ENCODE measurements at places on chromosomes 16 and 17. TPM values are rescaled to one million over a fixed set of nuclear protein-coding genes. Genes with fewer than 3 reads are reported as not detected.

The TAC4 gene
- not detected for total RNA-seq

DNA sequence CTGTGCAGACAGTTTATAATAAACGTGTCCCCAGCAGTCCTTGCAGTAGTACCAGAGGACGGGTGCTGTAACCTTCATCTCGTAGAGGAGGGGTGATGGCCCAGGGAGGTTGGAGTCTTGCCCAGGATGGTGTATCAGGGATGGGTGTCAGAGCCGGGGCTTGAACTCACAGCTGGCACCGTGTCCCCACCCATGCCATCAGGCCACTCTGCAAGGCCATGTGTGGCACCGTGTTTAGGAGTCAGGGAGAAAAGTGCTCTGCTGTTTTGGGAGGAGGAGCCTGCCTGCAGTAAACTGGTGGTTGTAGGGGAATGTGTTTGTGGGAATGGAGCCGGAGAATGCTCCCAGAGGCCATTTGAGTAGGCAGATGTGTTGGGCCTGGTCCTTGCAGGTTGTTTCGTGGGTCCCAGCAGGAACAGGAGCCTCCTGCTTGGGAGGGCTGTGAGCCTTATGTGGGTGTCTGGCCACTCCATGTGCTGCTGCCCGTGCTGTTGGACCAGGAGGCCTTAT is 1.7 kb downstream of the ADORA2B start:
- peak; percentile 49 for DNase-seq

DNA sequence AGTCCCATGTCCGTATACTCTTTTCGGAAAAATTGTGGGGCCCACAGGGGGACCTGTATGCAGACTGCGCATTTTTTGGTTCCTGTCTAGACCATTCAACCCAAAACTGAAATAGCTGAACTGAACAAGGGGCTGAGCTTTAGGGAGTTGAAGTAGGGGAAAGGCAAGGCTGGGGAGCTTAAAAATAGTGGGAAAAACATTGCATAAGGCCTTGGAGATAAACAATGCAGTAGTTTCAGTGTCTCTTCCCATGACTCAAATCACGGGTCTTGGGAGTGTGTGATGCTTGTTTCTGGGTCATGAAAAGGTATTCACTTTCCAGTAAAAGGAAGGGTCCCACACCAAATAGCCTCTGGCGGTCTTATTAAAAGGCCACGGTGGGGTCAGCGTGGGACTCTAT is 402.8 kb upstream of the SALL1 start:
- DNase-seq = no peak

GRCh38 chr16:75621170-75621477 is 2.0 kb downstream of the ADAT1 start:
- peak; percentile 51 for DNase-seq

GRCh38 chr17:68089881-68090280 is 54.3 kb downstream of the KPNA2 start:
- DNase-seq = peak; percentile 34

DNA sequence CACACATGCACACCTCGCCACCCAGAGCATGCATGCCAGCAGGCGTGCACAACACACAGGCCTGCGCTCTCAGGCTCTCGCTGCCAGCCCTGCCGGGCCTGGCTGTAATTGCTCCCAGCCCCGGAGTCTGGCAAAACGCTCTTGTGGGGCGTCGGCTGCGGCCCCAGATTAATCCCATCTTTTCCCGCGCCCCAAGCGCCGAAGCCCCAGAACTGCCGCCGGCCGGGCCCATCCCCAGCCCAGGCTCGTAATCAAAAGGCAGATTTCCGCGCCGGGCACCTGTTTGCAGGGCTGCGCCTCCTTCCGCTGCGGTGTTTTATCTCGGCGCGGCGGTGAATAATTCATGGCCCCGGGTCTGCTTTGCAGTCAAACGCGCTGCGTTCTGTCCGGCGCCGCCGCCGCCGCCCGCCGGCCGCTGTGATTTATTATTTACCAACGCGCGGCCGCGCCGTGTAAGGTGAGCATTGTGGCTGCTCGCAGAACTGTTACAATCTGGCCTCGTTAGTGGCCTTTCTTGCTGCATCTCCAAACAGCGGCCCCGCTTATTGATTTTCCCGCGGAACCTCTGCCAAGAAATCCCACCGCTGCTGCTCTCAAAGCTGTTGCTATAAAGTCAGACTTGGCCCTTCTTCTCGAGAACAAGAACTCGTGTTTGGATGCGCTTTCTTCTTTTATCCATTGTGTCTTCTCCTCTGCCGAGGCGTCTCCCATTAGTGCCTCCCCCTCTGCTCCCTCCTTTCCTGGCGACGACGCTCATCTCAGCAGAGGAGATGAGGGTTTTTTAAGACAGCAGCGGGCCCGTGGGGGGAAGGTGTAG is 126.1 kb downstream of the IRX5 start:
- DNase-seq = no peak

GRCh38 chr16:30697264-30698138 is 1.5 kb upstream of the SRCAP start:
- no peak for DNase-seq

- DNase-seq = peak; percentile 33
Observed at GRCh38 chr17:77273397-77274085, 132.8 kb downstream of the SEC14L1 start.

DNA sequence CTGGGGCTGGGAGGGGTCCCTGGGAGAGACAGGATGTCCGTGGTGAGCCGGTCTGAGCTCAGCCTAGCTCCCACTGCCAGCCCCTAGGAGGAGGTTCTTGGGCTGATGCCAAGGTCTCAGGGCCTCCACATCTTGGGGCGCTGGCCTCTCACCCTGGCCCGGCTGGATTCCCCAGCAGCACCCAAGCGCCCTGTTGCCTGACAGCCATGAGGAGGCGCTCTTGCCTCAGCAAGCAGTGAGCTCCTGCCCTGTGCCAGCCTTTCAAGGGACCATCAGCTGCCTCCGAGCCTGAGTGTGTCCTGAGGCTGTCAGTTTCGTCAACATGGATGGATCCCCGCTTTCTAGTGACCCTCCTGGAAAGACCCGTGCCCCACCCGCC is 234.9 kb upstream of the CIBAR2 start:
- DNase-seq = no peak
